ENCODE measurements at places on chromosomes 2 and 18.

GRCh38 chr2:47172156-47172921 is 17.2 kb upstream of the STPG4 start:
- no peak for DNase-seq

DNA sequence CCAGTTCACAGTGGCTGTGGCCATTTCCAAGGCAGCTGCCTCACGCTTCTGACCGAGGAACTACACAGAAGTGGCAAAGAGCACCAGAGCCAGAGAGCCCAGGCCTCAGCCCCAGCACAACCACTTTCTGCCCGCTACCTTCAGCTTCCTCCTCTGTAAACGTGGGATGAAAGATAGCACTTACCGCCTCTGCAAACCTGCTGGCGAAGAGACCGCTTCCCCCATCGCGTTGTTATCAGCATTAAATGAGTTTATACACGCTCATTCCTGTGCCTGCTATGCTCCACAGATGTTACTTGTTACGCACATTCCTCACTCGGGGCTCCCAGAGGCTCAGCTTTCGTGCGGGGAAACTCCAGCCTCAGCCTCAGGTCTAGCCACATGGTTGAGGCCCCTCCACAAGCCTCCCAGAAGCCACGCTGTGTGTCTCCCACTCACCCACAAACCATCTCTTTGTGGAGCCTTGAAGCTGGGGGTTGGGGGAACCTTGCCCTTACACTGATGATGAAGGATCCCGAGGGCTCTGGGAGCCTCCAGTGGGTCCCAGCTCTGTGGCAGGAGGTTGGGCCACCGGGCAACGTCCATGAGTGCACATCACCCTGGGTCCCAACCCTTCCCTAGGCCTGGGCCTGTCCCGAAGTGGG is 63.3 kb upstream of the SMAD7 start:
- peak; percentile 67 for DNase-seq

- DNase-seq: no peak
Observed at GRCh38 chr18:74268933-74269620, 22.7 kb downstream of the CYB5A start.

DNA sequence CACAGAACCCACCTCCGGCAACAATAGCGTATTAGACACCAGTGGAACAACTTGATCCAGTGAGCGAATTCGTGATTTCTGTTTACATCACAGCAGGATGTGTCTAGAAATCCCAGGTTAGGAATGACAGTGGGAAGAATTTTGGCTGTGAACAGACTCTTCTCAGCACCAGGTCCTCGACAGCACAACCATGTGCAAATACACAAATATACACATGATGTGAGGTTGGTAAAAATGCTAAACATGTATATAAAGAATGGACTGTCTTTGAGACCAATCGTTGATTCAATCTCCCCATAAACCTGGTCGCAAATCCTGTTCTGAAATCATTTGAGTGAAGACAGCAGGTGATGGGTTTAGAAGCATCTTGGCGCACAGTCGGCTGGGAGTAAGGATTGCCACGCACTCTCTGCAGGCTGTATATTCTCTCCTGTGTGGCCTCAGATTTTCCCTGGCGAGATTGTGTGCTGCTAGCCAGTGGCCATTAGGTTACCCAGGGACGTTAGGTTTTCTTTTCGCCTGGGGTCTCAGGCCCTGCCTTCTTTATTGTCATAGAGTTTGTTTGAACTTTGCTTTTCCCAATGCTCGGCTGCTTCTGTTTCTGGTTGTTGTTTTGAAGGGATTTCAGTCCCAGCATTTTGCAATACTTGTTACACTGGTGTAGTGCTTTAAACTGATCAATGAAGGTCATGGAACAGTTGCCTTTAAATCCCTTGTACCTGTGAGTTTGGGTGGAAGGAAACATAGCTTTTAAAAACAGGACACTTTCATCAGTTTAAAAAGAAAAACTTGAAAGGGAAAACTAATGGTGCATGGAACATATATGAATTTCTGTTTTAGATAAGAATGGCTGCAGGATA is 147.3 kb downstream of the ALPK2 start:
- no peak for DNase-seq

- DNase-seq: no peak
Observed at GRCh38 chr2:163200741-163201140, 362.2 kb upstream of the KCNH7 start.

DNA sequence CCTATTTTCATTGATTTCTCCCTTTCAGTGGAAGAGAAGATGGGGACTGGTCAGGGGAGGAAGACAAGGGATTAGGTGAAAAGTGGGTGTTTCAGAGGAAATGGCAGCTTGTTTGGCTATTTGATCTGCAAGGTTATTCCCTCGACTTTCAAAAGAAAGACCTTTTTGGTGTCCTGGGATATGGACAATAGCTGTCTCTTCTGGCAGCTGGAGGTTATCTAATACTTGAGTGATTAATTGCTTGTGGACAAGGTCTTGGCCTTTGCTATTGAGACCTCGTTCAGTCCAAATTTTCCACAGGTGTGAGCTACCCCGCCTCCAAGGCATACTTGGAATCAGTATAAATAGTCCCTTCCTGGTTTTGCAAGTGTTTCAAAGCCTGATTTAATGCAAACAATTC is 33.3 kb upstream of the TRAPPC8 start:
- no peak for DNase-seq

DNA sequence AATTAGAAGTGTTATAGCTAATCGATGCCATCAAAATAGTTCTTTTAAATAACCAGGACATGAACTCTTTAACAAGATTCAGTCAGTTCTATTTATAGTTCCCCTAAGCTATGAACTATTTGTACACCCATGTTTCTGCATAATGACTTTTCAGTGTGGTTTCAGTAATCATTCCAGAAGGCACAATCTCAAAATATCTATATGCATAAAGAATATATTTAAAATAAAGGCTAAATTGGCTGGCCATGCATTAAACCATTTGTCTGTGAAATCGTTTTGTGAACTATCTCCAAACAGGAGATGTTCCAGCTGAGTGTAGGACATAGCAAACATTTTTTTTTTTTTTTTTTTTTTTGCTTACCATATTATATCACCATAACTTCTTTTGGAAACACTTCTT is 719.3 kb downstream of the PLCL1 start:
- DNase-seq: no peak

DNA sequence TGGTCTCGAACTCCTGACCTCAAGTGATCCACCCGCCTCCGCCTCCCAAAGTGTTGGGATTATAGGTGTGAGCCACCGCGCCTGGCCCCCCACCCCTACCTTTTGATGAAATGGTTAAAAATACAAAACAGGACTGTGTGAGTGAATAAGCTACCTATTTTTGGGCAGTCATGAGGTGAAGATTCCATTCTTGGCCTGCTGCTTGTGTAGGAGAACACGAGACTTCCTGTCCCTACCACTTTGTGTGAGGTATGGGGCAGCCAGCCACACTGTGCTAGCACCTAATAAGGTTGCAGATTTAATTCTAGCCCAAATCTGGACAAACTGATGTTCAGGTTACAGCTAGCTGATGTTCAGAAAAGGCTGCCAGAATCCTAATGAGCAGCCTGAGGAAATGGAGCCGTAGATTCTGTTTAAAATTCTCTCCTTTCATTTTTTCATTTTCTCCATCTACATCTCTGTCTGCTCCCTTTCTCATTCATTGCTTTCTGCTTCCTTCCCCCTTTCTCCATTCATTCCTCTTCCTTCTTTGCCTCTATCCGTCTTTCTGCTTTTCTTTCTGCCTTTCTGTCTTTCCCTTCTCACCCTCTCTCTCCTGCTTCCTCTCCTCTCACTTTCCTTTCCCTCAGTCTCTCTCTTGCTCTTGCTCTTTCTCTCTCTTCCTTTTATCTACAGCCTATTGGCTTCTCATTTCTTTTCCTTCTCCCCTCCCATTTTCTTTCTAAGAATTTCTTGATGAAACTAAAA is 4.6 kb upstream of the LTBP1 start:
- no peak for DNase-seq

DNA sequence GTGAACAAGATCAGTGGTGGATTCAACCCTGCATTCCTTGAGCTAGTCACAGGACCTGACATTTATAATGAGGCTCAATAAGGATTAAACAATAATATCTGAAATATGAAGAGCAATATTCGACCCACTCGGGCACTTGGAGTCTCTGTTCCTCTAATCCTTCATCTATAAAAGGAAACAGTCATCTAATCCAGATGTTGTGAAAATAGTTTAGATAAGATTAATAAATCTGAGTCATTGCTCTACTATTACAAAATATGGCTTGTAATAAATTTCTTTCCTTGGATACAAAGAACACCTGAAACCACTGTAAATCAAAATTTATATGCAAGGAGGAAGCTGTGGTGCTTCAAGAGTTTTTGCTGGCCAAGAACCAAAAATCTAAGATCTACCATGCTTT is 846.9 kb upstream of the ACVR2A start:
- DNase-seq: no peak

DNA sequence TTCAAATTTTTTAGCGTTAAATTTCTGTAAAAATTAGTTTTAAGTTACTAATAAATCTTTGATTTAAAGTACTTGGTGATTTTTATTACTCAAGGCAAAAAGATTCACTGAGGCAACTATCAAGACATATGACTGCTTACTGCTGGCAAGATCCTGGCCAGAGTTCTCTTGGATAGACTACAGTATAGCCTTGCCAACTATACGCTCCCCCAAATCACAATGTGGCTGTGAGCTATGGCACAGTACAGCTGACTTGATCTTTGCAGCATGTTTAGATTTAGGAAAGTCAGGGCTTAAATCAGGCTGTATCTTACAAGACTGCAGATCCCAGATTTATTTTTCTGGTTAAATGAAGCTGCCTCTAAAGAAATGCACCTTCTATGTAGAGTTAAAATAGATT is 26.5 kb downstream of the MSTN start:
- DNase-seq: no peak

DNA sequence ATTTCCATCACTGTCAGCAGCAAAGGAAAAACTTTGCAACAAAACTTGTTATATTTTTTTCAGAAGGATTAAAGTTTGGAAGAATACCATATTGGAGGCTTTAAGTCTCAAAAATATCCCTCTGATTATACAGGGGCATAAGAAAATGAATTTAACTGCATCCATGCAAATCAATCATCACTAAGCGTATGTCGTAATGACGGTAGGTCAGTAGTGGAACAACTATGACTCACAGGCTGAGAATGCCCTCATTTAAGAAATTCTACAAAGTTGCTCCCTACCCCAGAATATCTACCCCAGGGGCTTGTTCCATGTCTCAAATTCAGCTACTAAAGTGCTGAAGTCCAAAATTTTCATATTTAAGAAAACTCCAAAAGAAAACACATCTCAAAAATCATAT is 12.5 kb upstream of the NAB1 start:
- DNase-seq: no peak

DNA sequence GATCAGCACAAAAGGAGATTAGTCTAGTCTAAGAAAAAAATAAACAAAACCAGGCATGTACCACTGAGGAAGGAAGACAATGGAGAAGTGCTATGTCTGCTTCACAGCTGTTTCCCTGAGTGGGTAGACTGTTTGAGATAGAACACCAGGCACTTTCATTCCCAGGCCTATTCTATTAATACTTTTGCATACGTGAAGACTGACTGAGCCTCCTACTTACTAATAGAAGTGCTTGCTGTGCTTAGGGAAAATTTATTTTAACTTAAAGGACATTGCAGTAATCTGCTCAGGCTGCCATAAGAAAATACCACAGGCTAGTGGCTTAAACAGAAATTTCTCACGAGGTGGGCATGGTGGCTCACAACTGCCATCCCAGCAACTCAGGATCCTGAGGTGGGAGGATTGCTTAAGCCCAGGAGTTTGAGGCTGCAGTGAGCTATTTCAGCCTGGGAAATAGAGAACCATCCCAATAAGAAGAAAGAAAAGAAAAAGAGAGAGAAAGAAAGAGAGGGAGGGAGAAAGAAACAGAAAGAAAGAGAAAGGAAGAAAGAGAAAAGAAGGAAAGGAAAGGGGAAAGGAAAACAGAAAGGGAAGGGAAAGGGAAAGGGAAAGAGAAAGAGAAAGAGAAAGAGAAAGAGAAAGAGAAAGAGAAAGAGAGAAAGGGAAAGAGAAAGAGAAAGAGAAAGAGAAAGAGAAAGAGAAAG is 33.0 kb downstream of the CMPK2 start:
- no peak for DNase-seq

DNA sequence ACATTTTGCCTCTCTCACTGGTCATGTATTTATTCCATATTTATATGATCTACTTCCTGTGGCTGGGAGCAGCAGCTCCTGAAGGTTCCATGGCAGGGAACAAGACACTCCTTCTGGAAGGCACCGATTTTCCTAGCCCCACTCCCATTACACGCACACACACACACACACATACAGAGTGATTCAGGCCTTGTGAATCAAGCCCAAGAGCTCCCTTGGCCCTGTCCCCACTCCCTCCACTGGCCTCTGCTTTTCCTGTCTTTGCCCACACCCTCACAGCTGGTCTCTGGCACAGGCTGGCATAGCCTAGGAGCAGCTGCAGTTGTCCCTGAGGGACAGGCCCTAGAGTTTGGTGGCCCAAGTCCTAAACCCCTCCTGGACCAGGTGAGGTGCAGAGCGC is 201.7 kb downstream of the NAPG start:
- DNase-seq: no peak

- no peak for DNase-seq
Observed at GRCh38 chr2:161307676-161308075, 549 bp upstream of the PSMD14 start.

- no peak for DNase-seq
Observed at GRCh38 chr18:59792353-59792752, 95.1 kb upstream of the CCBE1 start.

GRCh38 chr2:3712831-3713503 is 9.6 kb downstream of the DCDC2C start:
- no peak for DNase-seq

DNA sequence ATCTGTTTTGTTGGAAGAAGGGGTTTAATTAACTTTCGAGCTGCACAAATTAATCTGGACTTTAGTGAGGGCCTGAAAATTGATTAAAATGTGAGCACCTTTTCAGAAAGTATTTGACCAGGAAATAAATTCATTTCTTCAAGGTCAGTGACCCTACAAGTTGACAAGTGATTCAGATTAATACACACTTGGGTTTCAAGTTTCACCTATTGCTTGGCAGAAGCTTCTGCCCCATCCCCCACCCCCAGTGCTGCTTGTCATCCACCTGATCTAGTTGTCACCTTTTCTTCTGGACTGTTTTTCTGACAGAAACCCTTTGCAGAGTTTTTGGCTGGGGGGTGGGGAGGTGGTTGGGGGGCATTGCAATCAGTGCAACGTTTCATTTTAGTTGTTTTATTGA is 46.2 kb downstream of the RPRM start:
- DNase-seq: no peak

DNA sequence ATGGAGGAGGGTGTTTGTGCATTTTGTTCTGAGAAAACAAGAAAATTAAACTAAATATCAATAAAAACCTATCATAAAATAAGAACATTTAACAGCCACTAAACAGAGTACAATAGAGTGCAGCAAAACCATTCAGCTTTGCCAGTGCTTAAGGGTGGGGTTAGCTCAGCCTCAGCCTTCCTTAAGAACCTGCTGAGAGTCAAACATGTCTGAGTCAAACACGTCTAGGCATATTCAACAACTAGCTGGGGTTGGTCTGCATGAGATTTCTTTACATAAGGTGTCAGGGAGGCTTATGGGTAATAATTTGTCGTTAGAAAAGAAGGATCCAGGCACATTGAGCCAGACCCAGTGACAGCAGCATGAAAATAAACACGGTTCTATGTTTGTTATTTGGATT is 298.2 kb downstream of the SP3 start:
- no peak for DNase-seq

- DNase-seq: no peak
Observed at GRCh38 chr18:34121200-34121721, 103.5 kb downstream of the NOL4 start.

GRCh38 chr18:48358868-48359267 is 50.3 kb downstream of the ZBTB7C start:
- DNase-seq: no peak

All from cardiac septum (tissue), 1 donor.